ENCODE measurements at places on chromosomes 3 and 15. TPM values are rescaled to one million over a fixed set of nuclear protein-coding genes. Genes with fewer than 3 reads are reported as not detected.

Gene RETNLB
- total RNA-seq, result not detected

Gene MKRN2OS
- total RNA-seq, result not detected

Gene SCN5A
- not detected for total RNA-seq

Gene CHRNB4
- not detected for total RNA-seq

Gene TRPM1
- total RNA-seq, result not detected

Gene IL12A
- total RNA-seq, result 1.0 TPM

Gene ACKR4
- 0.16 TPM for total RNA-seq

- no peak overlapping the region for H3K27ac ChIP-seq
- no peak overlapping the region for H3K4me3 ChIP-seq
- no peaks in the 10 kb centered on the region for H3K36me3 ChIP-seq
- peaks cover 5% of the 10 kb centered on the region for H3K4me1 ChIP-seq
Observed at GRCh38 chr3:127732879-127733350, 60.2 kb downstream of the ABTB1 start.

GRCh38 chr3:17946619-17947018 lies 204.2 kb upstream of the TBC1D5 start:
- no peak overlapping the region for H3K27ac ChIP-seq
- no peaks in the 10 kb centered on the region for H3K4me1 ChIP-seq
- H3K27me3 ChIP-seq, result no peaks in the 10 kb centered on the region
- no peaks in the 10 kb centered on the region for H3K36me3 ChIP-seq

DNA sequence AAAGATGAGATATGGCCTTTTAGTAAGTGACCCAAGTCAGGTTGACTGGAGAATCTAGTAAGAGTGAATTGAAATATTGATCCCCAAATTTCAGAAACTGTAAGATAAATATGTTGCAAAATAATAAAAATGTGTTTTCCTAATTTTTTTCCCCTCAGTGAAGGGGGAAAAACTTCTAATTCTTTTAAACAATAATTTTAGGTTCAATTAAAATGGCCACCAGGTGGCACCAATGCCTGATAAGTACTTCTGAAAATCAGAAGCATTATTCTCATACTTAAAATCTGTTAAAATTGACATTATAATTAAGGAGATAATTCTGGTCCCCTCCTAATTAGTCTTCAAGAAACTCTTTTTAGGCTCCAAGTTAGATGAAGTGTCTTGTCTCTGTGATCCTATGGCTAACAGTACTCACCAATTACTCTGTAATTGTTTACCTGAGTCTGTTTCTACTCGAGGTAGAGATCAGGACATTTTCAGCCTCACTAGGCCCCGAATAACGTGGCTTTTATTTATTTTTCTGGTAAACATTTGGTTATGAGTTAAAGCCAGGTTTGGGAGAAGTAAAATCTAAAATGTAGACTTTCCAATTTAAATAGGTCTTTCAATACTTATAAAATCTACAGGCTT lies 52.6 kb downstream of the NMD3 start:
- H3K27me3 ChIP-seq, result no peaks in the 10 kb centered on the region
- DNase-seq, result peak; percentile 11
- no peak overlapping the region for H3K27ac ChIP-seq
- no peak overlapping the region for H3K4me3 ChIP-seq
- no peaks in the 10 kb centered on the region for H3K4me1 ChIP-seq
- no peaks in the 10 kb centered on the region for H3K36me3 ChIP-seq

DNA sequence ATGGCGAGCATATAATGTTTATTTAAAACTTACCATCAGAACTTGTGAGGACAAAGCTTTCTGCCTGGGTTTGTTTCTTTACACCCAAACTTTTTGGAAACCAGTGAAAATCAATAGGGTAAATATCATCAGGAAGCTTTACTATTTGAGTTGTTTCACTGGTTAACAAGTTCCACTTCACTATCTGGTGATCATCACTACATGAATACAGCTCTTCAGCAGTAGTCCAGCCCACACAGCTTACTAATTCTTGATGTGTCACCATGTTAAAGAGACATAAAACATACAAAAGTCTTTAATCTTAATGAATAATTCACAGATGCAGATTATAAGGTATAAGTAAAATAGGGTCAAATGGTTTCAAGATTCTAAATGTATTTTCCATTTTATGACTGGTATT lies 17.6 kb downstream of the IFT80 start:
- no peak overlapping the region for H3K4me3 ChIP-seq
- no peak for DNase-seq
- no peaks in the 10 kb centered on the region for H3K27me3 ChIP-seq
- peaks cover 9% of the 10 kb centered on the region for H3K36me3 ChIP-seq
- no peaks in the 10 kb centered on the region for H3K4me1 ChIP-seq
- no peak overlapping the region for H3K27ac ChIP-seq

DNA sequence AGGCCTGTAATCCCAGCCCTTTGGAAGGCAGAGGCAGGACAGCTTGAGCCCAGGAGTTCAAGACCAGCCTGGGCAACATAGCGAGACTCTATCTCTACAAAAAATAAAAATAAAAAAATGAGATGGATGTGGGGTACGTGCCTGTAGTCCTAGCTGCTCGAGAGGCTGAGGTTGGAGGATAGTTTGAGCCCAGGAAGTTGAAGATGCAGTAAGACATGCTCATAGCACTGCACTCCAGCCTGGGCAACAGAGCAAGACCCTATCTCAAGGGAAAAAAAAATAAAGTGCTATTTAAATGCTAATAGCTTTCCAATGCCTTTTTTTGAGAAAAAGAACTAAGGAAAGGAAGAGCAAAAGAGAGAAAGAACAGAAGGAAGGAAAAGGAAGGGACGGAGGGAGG lies 94.5 kb downstream of the MAGI1 start:
- no peaks in the 10 kb centered on the region for H3K27me3 ChIP-seq
- no peaks in the 10 kb centered on the region for H3K4me1 ChIP-seq
- H3K4me3 ChIP-seq, result no peak overlapping the region
- H3K36me3 ChIP-seq, result no peaks in the 10 kb centered on the region
- no peak for DNase-seq

GRCh38 chr3:24352893-24353553 lies 141.6 kb downstream of the THRB start:
- H3K27me3 ChIP-seq, result no peaks in the 10 kb centered on the region
- no peaks in the 10 kb centered on the region for H3K4me1 ChIP-seq
- no peak for DNase-seq
- no peak overlapping the region for H3K27ac ChIP-seq
- no peaks in the 10 kb centered on the region for H3K36me3 ChIP-seq

GRCh38 chr15:99143655-99144610 lies 39.1 kb downstream of the SYNM start:
- H3K27me3 ChIP-seq, result no peaks in the 10 kb centered on the region
- H3K4me3 ChIP-seq, result no peak overlapping the region
- no peaks in the 10 kb centered on the region for H3K36me3 ChIP-seq
- DNase-seq, result no peak

DNA sequence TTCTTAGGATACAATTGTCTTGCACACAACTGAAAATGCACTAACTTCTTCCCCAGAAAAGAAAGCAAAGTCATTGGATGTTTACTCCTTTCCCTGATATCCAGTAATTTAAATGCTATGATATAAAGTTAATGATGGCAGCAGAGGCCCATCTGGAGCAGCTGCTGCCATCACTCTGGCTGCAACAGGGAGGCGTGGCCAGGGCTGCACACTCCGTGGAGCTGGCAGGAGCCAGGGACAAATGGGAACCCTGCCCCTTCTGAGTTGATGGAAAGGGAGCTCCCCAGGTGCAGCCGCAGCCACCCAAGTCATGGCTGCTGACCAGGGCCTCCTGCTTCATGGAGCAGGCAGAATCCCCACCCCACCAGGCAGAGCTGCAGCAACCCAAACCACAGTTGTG lies 72.6 kb upstream of the ALDH1A3 start:
- H3K4me3 ChIP-seq, result no peak overlapping the region
- H3K27me3 ChIP-seq, result peaks cover 2% of the 10 kb centered on the region
- no peak overlapping the region for H3K27ac ChIP-seq
- H3K36me3 ChIP-seq, result no peaks in the 10 kb centered on the region
- H3K4me1 ChIP-seq, result no peaks in the 10 kb centered on the region
- DNase-seq, result no peak

- peaks cover 20% of the 10 kb centered on the region for H3K4me1 ChIP-seq
- H3K27me3 ChIP-seq, result no peaks in the 10 kb centered on the region
- no peak overlapping the region for H3K27ac ChIP-seq
- no peaks in the 10 kb centered on the region for H3K36me3 ChIP-seq
- H3K4me3 ChIP-seq, result no peak overlapping the region
Observed at GRCh38 chr3:39275052-39275451, 4.8 kb downstream of the CX3CR1 start.

DNA sequence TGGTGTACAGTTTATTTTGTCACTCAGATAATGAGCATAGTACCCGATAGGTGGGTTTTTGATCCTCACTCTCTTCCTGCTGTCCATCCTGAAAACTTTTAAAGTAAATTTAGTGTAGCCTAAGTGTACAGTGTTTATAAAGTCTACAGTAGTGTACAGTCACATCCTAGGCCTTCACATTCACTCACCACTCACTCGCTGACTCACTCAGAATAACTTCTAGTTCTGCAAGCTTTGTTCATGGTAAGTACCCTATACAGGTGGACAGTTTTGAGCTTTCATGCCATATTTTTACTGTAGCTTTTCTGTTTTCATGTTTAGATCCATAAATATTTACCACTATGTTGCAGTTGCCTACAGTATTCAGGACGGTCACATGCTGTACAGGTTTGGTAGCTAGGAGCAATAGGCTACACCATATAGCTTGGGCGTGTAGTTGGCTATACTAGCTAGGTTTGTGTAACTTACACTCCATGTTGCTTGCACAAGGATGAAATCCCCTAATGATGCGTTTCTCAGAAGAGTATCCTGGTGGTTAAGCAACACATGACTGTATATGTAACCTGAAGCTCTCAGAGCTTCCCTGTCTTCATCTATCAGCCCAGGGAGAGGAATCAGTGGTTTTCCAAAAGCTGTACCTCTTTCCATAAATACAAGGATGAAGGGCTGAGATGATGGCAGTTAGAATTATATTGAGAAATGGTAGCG lies 87.6 kb upstream of the SLC25A26 start:
- no peak for DNase-seq
- no peaks in the 10 kb centered on the region for H3K4me1 ChIP-seq
- no peak overlapping the region for H3K4me3 ChIP-seq
- no peak overlapping the region for H3K27ac ChIP-seq
- H3K27me3 ChIP-seq, result no peaks in the 10 kb centered on the region

Data from CD4-positive, alpha-beta T cell (primary cell).